NCI-H2171 (cell line): ENCODE measurements at places on chromosomes 11 and 22.

- no peak for DNase-seq
These were observed 555.6 kb upstream of the LARGE1 start for GRCh38 chr22:34475886-34476285.

DNA sequence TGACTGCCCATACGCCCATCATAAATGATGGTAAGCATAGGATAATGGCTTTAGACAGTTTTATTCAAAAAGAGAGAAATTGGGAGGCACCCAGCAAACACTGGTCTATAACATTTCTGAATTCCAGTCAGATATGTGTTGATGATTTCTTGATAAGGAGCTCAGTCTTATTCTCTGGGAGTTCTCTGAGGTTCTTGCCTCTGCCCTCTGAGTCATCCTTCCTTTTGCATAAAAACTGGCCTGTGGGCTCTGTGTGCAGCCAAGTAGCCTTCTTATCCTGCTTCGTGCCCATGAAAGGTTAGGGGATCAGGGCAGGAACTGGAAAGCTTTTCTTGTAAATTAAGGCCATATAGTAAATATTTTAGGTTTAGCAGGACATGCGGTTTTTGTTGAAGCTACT lies 48.9 kb downstream of the FAR1 start:
- no peak for DNase-seq

DNA sequence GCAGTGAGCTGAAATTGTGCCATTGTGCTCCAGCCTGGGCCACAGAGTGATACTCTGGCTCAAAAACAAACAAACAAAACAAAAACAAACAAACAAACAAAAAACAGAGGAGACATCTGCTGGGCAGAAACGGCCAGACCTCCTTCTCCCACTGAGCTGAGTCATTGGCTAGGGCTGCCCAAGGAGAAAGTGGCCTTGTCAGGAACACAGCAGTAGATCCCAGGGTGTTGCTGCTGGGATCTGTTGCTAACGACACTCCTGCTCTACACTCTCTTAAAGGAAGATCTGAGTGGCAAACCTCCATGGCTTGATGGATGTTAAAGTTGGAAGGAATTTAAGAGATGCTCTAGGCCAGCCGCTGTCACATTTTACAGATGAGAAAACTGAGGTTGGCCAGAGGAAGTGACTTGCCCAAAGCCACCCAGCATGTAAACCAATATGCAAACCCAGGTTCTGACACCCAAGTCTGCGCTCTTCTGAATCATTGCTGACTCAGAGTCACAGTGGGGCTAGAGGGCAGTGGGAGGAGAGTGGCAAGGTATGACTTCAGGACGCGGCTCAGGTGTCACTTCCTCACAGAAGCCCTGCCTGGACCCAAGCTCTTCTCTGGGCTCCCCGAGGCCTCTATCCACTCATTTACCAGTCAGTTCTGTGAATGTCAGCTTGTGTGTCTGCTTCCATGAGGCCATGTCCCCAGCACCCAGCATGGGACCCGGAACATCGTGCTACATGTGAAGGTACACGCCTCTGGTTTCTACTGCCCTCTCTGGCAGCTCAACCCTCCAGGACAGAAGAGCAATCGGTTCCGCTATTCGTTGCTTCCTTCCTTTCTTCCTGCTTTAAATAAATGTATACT lies 11.3 kb upstream of the GDPD5 start:
- DNase-seq: no peak

GRCh38 chr22:41551877-41552582 lies 7.8 kb upstream of the POLR3H start:
- DNase-seq: no peak

DNA sequence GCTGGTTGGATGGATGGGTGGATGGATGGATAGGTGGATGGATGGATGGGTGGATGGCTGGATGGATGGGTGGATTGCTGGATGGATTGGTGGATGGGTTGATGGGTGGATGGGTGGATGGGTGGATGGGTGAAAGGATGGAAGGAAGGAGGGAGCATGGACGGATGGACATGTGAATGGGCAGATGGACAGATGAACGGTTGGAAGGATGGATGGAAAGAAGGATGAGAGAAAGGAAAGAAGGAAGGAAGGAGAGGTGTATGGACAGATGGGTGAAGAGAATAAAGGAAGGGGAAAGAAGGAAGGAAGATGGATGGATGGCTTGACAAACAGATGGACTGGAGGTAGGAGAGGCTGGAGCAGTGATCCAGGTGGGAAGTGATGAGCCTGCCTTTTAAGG lies 5.4 kb downstream of the FGF3 start:
- DNase-seq: no peak

- no peak for DNase-seq
These were observed 586 bp downstream of the LRP5 start for GRCh38 chr11:68312780-68313573.
